ENCODE measurements at places on chromosomes 11 and 22.
A peak's percentile ranks its signal among the peaks of the same experiment; 100 is the strongest.

DNA sequence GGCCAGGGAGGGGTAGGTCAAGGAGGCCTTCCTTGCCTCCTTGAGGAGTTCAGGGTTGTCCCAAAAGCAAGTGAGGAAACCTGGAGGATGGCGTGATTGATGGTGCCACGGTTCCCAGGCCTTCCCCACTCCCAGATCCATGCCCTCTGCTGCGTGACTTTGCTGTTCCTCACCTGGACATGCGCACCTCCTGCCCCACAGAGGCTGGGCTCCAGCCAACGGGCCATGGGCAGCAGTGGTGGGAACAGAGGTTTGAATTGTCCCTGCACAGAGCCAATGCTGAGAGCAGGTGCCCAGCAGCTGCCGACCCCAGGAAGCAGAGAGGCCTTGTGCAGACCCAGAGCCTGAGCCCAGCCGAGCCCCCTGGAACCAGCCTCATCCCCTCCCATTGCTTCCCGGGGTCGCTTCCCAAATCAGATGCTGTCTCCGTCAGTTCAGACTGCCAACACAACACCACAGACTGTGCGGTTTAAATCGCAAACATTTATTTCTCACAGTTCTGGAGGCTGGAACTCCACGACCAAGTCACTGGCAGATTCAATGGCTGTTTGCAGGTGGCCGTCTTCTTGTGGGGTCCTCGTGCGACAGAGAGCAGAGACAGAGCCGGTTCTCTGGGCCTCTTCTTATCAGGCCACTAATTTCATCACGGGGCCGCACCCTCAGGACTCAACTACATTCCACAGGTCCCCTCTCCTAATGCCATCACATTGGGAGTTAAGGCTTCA is 6.2 kb upstream of the LINC01488 start:
- no peak for DNase-seq

DNA sequence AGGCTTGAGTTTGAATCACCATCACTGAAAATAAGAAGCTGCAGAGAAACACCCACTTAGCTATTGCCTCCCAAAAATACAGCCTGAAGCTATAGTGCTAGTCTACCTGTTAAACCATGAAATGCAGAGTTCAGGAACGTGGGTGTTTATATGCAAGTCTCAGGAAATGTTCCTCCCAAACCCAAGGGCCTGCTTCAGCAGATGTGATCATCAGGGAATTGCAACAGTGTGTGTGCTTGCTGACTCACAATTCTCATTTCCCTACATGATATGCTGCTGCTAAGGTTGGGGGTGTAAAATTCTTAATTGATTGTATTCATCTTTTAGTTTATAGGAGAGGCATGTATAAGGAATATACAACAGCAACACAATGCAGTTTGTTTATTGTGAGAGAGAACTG is 49.6 kb downstream of the NUP98 start:
- peak; percentile 88 for DNase-seq

DNA sequence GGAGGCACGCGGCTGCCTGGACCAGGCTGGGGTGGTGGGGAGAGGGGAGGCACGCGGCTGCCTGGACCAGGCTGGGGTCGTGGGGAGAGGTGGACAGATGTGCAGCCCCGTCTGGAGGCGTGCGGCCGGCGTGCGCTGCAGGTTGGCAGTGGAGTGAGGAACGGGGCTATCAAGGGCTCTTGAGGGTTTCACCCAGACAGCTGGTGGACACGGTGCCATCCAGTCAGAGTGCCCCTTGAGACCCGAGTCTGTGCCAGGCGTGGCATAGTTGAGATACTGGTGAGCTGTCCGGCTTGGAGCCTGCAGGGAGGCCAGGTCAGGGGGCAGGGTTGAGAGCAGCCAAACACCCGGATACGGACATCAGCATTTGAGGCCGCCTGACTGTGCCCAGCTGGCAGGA is 1.5 kb upstream of the GRAMD4 start:
- DNase-seq = no peak

- DNase-seq = no peak
These were observed 41.3 kb downstream of the LRP5 start for GRCh38 chr11:68353669-68354068.

DNA sequence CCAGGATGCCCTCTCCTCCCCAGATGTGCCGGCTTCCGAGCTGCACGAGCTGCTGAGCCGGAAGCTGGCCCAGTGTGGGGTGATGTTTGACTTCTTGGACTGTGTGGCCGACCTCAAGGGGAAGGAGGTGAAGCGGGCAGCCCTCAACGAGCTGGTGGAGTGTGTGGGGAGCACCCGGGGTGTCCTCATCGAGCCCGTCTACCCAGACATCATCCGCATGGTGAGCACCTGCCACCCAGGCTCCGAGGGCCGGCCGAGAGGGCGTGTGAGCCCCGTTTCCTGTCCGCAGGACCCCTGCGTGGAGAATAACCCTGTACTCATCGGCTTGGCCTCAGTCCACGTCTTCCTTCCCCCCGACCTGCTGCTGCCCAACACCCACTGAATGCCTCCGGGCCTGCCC is 2.2 kb downstream of the PPP2R5B start:
- DNase-seq = no peak

DNA sequence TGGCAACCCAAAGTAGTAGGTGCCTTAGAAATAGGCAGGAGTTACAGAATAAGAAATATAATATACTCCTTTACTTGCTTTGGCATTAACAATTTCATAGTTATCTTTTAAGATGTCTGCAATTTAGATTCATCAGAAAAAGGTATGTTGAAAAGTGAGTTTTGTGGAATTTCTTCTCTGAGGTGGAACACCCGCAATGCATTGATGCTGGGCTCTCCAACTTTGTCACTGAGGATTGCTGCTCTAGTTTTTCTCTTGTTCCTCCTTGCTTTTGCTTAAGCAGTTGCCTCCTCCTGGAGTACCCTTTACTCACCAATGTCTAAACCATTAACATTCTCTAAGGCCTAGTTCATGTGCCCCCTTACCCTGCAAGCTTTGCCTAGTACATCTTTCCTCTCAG is 14.1 kb upstream of the ME3 start:
- no peak for DNase-seq

- peak; percentile 39 for DNase-seq
These were observed 1.6 kb downstream of the PPP2R1B start for GRCh38 chr11:111764621-111765020.

GRCh38 chr11:111982019-111982464 is 43.2 kb upstream of the DLAT start:
- peak; percentile 46 for DNase-seq

- DNase-seq = no peak
These were observed 19.8 kb downstream of the MCM5 start for GRCh38 chr22:35419756-35420155.

GRCh38 chr11:81895258-81895657 is 838.4 kb downstream of the FAM181B start:
- DNase-seq = no peak

- peak; percentile 28 for DNase-seq
These were observed 16.4 kb downstream of the SLN start for GRCh38 chr11:107695446-107695845.

- DNase-seq = no peak
These were observed 9.7 kb upstream of the GLB1L3 start for GRCh38 chr11:134266440-134266839.

DNA sequence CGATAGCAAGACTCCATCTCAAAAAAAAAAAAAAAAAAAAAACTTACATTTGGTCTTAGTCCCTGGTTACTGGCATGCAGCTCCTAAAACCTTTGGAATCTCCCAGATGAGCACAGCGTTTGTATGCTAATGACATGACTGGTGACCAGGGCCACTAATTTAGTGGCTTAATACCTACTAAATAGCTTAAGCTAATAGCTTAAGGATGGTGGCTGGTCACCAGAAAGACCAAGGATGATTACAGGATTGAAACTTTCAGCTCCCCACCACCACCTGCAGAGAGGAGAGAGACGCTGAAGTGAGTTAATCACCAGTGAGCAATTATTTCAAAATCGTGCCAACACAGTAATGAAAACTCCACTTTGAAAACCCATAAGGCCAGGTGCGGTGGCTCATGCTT is 37.1 kb downstream of the DENND5A start:
- no peak for DNase-seq

DNA sequence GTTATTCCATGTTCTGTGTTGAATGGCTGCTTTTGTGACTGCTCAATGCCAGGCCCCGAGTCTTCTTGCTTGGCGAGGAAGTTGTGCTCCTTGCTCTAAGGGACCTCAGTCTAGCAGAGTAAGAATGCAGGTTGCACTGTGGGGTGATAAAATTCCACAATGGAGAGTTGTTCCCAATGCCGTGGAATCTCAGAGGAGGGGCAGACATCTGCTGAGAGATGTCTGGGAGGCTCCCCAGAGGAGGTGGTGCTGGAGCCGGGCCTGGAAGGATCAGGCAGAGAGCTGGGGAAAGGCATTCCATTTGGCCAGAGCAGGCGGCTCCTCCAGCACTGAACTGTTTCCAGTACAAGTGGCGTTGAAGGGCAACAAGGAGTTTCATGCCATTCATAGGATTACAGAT is 55.2 kb downstream of the ST3GAL4 start:
- DNase-seq = no peak

- no peak for DNase-seq
These were observed 23.1 kb upstream of the CD82 start for GRCh38 chr11:44542372-44542771.

DNA sequence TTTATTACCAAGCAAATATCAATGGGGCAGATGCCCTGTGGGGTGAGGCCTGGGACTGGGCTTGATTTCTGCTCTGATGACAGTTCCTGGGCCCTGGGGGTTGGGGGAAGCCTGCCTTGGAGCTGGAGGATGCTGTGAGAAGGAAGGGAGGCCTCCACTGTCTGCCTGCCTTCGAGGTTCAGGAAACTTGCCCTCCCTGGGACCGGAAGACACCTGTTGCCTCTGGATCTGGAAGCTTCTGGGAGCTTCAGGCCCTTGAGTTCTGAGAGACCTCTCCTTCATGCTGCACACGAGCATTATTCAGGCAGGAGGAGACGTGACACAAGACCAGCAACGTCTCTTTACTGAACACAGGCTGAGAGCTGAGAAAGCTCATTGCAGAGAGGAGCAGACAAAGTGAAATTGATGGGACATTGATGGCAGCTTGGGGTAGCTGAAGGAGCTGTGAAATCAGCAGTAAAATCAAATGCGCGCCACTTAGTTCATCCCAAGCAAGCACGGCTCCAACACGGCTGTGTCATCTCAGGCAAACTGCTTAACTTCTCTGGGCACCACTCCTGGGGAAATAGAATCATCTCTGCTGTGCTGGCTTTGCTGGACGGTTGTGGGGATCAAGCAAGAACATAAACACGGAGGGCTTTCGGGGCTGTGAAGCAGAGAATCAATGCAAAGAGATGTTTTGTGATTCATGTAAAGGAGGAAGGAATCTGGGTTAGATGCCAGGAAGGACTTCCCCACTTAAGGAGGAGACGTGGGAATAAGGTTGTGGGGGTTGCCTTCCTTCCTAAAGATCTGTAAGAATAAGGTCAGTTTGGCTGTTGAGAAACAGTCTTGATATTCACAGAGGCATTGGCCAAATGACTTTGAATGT is 64.5 kb downstream of the TP53I11 start:
- DNase-seq = no peak

DNA sequence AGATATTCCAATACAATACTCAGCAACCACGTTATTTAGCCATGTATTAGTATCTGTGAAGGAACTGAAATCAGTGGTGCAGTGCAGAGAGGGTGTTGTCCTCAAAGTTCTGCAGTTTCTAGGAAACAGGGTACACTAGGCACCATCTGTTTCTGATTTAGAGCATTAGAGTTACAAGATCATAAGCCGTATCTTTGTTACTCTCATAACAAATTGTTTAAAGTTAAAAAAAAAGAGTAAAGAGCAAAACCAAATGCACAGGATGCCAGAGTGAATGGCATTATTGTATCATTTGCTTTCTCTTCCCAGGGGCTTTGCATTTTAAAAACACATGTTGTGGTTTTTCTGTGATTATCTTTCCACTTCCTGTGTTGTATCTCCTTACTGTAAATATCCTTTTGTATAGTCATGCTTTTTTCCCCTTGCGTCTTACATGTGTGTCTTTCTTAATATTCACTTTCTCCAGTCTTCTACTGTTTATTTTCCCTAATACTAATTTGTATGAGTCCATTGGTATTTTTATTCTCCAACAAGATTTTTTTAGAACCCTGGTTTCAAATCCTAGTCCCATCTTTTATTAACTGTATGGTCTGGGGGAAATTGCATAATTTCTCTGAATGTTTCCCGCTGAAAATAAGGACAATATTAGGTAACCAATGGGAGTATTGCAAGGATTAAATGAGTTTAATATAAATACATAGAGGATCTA is 15.2 kb upstream of the NUP160 start:
- peak; percentile 89 for DNase-seq

GRCh38 chr11:100805506-100806199 is 118.6 kb downstream of the ARHGAP42 start:
- peak; percentile 80 for DNase-seq

GRCh38 chr11:36222831-36223635 is 66.2 kb downstream of the COMMD9 start:
- peak; percentile 46 for DNase-seq

- DNase-seq = peak; percentile 21
These were observed 77.9 kb downstream of the XRRA1 start for GRCh38 chr11:74871037-74871436.

DNA sequence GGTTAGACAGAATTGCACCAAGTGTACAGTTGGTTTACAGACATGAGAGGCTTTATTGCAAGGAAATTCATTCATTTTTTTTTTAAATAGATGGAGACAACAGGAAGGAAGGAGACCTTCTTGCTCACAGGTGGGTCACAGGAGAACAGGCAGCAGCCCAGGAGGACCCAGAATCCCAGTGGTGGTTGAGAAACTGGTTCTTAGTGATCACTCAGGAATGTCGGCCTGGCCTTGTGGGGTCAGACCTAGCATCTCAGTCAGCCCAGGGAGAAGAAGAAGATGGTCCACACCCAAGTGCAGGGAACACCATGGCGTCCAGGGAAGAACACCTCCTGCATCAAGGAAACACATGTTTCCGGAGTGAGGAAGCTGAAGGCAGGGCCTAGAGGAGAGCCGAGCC is 849 bp downstream of the KRTAP5-11 start:
- no peak for DNase-seq

DNA sequence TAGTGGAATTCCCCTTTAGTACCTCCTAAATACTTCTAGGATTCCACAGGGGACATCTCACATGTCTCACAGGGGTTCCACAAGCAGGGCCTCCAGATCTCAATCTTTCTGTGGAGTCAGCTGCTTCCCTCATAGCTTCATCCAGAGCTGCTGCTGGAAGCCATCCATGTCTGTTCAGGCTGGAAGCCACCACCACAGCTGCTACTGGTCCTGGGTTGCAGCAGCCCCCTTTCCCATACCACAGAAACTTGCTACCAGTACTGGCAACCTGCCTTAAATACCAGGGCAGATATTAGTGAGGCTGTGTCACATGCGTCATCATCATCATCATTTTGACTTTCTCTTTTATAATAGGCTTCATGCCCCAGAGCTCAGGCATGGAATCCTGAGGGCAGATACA is 242.7 kb upstream of the NCAM1 start:
- no peak for DNase-seq

DNA sequence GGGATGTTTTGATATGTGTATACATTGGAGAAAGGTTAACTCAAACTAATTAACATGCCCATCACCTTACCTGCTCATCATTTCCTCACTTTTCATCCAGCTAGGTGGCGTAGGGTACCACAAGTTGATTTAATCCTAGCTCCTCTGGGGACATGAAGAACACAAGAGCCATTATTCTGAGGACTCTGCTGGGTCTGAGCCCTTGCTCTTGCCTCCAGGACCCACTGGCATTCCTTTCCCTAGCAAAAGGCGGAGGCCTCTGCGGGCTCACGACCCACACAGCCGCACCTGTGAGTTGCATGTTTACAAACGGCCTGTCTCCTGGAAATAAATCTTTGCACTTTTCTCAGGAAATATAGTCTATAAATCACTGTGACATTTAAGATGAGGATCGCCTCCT is 871.9 kb downstream of the TBC1D22A start:
- DNase-seq = no peak

All from fibroblast of mammary gland (primary cell).